ENCODE measurements at places on chromosomes 7 and 10.

GRCh38 chr10:109932391-109932790 is 9.1 kb upstream of the XPNPEP1 start:
- DNase-seq = no peak

GRCh38 chr7:151088856-151089699 is 2.8 kb downstream of the AGAP3 start:
- no peak for DNase-seq

DNA sequence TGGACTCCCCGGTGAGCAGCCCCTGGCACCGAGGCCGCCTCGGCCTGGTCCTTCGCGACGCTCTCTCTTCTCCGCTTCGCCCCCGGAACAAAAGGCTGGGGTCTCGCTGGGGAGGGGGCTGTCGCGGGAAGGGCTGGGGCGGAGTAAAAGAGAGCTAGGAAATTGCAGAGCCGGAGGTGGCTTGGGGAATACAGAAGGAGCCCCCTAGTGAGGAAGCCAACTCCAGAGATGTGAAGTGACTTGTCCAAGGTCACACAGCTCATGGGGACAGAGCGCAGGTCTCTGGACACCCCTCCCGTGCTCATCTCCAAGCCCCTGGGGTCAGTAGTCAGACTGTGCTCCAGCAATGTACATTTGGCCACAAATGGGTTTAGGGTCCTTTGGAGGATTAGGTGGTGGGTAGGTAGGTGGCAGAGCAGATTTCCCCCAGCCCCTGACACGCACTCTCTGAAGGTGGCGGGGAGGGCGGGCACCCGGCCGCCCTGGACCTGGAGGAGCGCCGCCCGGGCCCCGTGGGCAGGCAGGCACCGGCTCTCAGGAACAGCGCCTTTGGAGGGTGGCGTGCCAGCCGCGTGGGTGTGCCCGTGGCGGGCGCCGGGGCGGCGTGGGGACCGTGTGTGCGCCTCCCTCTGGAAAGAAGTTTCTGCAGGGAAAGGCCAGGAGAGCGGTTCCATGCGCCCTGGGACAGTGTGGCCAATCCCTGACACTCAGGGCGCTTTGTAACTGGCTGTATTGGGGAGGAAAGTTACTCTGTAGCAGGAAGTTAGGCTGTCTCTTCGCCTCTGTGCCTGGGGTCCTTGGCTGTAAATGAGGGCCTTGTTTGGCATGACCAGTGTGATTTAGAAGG is 910 bp downstream of the WIPF3 start:
- DNase-seq = no peak

GRCh38 chr7:66575398-66575797 is 53.3 kb upstream of the KCTD7 start:
- no peak for DNase-seq

GRCh38 chr10:62728479-62728878 is 76.0 kb upstream of the ADO start:
- no peak for DNase-seq

- no peak for DNase-seq
Observed at GRCh38 chr7:149302865-149303264, 40.9 kb downstream of the ZNF783 start.

- no peak for DNase-seq
Observed at GRCh38 chr10:89887406-89887805, 186.0 kb downstream of the KIF20B start.

- no peak for DNase-seq
Observed at GRCh38 chr7:34757570-34758110, 99.6 kb downstream of the NPSR1 start.

- no peak for DNase-seq
Observed at GRCh38 chr7:157437519-157438061, 100.8 kb downstream of the DNAJB6 start.

- peak; percentile 8 for DNase-seq
Observed at GRCh38 chr7:33185786-33186185, 56.4 kb downstream of the BBS9 start.

GRCh38 chr7:51246258-51247245 is 70.1 kb downstream of the COBL start:
- no peak for DNase-seq

DNA sequence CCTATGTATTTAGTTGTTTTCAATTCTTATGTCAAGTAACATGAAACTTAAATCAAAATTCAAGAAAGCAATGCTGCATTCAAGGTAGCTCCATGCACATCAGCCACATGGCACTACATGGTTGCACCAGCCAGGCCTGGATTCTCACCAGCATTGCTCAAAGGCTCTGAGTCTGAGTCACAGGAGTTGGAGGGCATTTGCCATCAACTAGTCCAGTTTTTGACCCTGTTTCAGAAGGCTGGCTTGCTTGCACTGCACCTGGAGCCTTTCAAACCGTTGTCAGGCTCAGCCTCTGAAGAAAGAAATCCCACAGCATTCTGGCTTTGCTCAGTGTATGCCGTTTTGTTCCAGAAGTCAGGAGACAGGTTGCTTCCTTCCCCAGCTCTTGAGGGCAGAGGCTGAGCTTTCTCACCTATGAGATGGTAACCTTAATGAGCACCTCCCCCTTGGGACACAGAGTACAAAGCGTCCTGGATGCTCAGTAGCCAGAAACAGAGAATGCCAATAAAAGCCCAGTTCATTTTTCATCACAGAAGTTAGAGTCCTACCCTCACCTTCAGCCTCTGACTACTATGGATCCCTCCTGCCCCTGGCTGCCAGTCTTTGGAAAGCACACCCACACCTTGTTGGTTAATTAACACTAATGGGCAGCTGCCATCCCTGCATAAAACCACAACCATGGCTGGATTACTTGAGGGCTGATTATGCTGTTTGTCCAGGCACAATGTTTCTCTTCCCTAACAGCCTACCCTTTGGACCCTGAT is 288.4 kb upstream of the LRRTM3 start:
- no peak for DNase-seq

- no peak for DNase-seq
Observed at GRCh38 chr10:75261813-75262705, 26.3 kb upstream of the COMTD1 start.

GRCh38 chr7:1054861-1055450 is 10.6 kb downstream of the GPR146 start:
- peak; percentile 84 for DNase-seq

- no peak for DNase-seq
Observed at GRCh38 chr10:122461367-122461728, at the start of gene HTRA1. HTRA1 (plus strand) TSS chr10:122461553; CDS start chr10:122461653, 100 bp downstream.

DNA sequence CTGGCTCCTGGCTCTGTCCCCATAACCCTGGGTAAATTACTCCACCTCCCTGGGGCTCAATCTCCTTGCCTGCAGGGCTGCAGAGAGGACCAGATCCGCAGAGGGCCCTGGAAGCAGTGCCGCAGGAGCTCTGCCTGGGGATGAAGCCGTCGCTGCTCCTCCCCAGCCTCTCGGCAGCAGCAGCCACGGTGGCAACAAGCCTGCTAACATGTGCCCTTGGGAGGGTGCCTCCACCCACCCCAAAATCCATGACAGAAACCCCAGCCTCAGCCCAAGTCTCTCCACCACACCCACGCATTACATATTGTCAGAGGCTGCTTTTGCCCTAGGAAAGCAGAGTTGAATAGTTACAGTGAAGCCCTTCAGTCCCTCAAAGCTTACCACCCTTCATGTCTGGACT is 486.4 kb upstream of the FOXK1 start:
- no peak for DNase-seq

- no peak for DNase-seq
Observed at GRCh38 chr7:22859641-22860290, 37.1 kb upstream of the TOMM7 start.

GRCh38 chr7:6171532-6172223 is 100.7 kb downstream of the CYTH3 start:
- no peak for DNase-seq

GRCh38 chr10:85624511-85624910 is 742.1 kb downstream of the GRID1 start:
- no peak for DNase-seq

- peak; percentile 57 for DNase-seq
Observed at GRCh38 chr10:76303682-76304316, 872.4 kb downstream of the LRMDA start.

- no peak for DNase-seq
Observed at GRCh38 chr7:26535483-26536007, 243.9 kb downstream of the SNX10 start.

- DNase-seq = no peak
Observed at GRCh38 chr10:7428673-7429350, 18.0 kb upstream of the SFMBT2 start.

DNA sequence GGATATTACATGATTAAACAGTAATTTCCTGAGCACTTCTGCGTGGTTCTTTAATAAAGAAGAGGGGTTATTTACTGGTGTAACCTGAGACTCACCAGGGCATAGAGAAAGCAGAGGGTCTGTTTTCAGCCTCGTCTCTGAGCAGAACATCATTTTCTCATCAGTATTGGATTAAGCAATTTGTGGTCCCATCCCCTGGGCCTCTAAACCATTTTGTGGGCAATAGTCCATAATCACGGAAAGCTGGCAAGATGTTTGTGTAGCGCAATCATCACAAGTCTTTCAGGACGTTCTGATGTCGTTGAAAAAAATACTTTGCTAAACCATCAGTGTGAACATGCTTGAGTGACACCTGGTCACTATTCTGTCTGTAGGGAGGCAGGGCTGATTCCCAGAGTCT is 37.1 kb upstream of the SEC61G start:
- no peak for DNase-seq
